Neural crest cell (in vitro differentiated cells): ENCODE measurements at places on chromosomes 12 and 14. TPM values are rescaled to one million over a fixed set of nuclear protein-coding genes. Genes with fewer than 3 reads are reported as not detected.
A peak's percentile ranks its signal among the peaks of the same experiment; 100 is the strongest.

Gene ABHD12B
- 0.35 and 0.73 TPM in 2 replicates for total RNA-seq

Gene SLCO1B3
- total RNA-seq: not detected in 2 replicates

Gene KRT6A
- not detected in 2 replicates for total RNA-seq

Gene TAS2R8
- total RNA-seq: not detected in 2 replicates

Gene ESRRB
- total RNA-seq: 0.28 and 0.77 TPM in 2 replicates

Gene ANKRD9
- 33.2 and 40.0 TPM in 2 replicates for total RNA-seq

Gene CYP46A1
- 3.0 and 3.6 TPM in 2 replicates for total RNA-seq

Gene PHETA1
- 34.2 and 34.8 TPM in 2 replicates for total RNA-seq

Gene SLC6A15
- 2.8 and 3.2 TPM in 2 replicates for total RNA-seq

Gene NDUFA12
- total RNA-seq: 124 and 127 TPM in 2 replicates

Gene DHRS2
- total RNA-seq: not detected in 2 replicates

Gene DRAM1
- 3.4 and 4.7 TPM in 2 replicates for total RNA-seq

- no peak for DNase-seq
These were observed 105.4 kb downstream of the TTC8 start for GRCh38 chr14:88929656-88930436.

DNA sequence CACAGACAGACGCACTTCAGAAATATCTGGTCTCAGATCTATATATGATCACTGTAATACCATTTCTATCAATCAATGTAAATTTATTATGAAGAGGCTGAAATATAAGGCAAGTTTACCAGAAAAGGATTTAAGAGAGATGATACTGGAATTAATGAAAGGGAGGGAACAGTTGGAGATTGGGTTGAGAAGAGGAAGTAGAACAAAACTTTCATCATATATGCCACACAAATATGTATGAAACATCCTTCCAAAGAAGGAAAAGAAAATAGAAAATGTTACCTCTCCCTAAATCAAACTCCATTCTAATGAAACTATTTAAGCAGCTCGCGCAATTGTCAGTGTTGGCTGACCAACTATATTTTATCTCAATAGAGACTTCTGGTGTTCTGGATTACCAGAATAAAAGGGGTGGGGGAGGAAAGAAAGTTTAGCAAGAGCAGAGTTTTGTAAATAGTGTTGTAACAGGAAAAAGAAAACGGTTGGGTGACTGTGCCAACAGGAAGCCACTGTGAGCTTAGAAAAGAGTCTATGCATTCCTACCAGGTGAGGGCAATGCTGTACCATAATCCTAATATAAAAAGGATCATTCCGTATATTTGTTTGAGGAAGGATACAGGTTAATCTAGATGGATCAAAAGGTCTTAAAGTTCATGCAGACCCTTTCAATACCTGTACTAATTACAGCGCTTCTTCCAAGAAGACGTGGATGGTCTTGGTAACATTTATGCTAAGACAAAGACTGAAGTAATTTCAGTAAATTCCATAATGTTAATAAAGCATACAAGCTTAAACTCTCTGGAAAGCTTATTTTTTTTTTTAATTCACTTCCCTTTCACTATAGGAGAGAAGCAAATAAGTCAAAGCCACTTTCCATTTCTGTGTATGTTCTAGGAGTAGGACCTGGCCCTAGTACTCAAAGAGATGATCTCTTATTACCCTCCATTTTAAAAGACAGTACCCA, 14.5 kb upstream of the LLPH start:
- no peak for DNase-seq

GRCh38 chr12:124129132-124129531, 156.1 kb downstream of the ZNF664 start:
- no peak for DNase-seq

DNA sequence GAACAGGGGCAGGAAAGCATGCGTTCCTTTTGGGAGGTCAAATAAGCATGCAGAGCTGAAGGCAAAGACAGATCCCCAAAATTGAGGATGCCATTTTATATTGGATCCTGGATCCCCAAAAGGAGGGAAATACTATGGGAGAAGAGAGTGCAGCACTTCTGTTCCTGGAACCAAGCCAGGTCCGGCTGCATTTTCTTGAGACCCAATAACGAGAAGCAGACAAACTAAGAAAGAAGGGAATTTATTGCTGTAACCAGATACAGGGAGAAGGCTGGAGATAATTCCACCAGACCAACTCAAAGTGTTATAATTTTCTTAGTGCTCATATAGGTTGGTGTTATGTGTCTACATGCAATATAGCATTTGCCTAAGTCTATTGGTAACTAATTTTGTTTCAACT, 60.8 kb downstream of the PDE6H start:
- no peak for DNase-seq

DNA sequence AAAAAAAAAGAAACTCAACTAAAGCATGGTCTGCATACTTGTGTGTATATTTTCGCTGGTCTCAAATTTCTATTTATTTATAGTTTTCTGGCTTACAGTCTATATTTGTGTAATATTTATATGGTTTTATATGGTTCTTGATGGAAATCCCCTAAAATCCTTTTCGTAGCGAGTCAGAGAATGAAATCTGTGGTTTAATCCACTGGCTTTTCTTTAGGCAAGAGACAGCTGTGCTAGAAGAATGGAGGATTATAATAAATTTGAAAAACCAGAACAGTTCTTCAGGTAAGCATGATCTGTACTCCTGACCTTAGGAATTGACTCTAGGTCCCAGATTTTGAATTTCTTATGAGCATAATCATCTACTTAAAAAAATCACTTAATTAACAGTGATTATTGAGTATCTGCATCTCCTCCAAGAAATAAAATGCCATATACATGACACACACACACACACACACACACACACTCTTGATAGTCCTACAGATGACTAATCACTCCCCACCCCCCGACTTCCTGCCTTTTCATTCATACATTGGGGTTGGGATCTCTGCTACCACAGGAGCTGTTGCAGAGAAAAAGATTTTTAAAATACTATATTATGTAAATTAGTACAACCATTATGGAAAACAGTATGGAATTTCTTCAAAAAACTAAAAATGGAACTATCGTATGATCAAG, 113.4 kb downstream of the CRADD start:
- DNase-seq: no peak

DNA sequence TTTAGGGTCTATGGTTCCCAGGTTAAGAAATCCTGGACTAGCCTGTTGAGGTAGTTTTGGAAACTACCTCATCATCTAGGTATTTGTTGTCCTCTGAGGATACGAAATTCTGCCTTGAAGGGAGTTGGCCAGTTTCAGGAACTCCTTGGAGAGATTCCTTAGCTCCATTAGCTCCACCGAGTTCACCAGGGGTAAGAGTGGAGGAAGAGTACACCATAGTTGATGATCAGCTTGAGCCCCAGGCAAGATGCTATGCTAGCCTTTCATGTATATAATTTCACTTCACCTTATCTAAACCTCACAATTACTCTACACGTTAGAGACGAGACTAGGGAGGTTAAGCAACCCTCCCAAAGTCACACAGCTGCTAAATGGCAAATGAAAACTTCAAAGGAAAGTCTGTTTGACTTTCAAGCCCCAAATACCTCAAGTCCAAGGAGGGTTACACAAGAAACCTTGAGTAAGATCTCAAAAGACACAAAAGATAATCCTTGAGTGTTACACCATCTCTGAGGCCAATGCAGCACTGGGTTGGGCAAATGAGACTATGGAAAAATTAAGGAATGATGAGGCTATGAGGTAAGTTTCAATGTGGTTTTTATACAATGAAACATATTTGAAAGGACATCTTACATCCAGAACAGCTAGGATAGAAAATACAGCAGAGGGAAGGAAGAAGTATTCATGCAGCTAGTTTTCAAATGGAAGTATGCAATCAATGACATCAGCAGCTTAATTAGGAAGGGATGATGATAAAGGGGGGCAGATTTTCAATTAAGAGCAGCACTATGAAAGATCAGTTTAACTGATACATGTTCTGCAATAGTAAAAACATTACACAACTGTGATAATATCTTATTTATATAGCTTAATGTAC, 97.2 kb upstream of the KRAS start:
- no peak for DNase-seq

- DNase-seq: peak; percentile 7
These were observed 645 bp downstream of the JDP2 start for GRCh38 chr14:75428230-75429104.

DNA sequence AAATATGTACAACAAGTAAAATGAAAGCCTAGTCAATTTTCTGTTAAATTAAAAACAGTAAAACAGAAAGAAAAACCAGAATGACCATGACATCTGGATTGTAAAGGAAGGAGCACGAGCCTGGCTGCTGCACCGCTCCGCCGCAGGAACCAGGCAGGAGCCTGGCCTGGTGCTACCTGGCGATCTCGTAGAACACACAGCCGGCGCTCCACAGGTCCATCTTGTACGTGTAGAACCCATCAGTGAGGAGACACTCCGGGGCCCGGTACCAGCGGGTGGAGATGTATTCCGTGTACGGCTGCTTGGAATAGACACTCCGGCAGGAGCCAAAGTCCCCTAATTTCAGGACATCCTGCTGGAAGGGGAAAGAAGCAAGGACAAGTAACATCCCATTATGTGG, 54.3 kb downstream of the MOK start:
- no peak for DNase-seq

- DNase-seq: peak; percentile 71
These were observed 22.3 kb upstream of the P2RX7 start for GRCh38 chr12:121110211-121110940.

- DNase-seq: peak; percentile 70
These were observed at the start of gene FZD10 for GRCh38 chr12:130162267-130162666. FZD10 (plus strand) TSS chr12:130162464; CDS start chr12:130162943, 479 bp downstream.

DNA sequence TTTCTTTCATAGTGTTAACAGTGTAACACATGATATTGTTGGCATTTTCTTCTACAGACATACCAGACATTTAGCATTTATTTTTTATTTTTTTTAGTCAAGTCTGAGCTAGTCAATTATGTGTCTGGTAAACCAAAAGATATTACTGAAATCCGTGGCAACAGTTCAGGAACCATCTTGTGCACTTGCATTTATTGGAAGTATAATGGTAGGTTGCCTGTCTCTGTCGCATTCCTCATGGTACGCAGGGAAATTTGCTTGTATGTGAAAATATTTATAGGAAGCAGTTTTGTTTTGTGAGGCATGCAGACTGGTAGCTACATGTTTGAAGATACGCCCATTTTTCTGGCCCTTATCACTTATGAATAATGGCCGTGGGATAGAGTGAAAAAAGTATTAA, 186.1 kb upstream of the SLC38A2 start:
- no peak for DNase-seq

GRCh38 chr12:77352946-77353345, 287.6 kb upstream of the E2F7 start:
- DNase-seq: no peak

GRCh38 chr12:45208604-45209487, 7.0 kb upstream of the ANO6 start:
- DNase-seq: no peak

DNA sequence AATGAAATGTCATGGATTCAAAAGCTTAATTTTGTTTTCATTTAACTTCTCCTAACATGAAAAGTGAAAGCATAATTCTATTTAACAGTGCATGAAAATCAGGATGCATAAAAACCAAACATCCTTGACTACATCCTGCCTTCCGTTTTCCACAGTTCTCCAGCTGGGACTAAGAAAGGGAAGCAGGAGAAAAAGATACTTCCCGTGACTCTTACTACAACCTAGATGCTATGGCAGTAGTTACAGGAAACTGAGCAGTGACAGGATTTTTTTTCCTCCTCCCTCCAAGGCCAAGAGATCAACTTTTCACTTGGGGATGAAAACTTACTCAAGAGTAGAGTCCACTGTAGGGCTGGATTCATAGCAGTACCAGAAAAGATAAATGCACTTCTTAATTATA, 2.6 kb downstream of the EXOC5 start:
- no peak for DNase-seq

DNA sequence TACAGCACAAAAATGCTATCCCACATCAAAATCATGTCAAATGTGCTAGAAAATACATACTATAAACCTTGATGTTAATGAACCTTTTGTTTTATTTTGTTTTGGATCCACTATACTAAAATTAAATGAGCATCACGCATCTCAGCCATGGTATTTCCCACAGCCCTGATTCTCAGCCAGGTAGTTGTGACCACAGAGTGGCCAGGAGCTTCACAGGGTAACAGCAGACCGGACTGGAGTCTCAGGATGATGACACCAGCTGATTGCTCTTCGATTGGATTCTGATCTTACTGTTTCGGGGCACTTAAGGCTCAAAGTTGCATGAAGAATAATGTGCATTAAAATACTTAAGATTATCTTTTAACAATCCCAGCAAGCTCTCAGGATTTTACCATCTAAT, 134.8 kb downstream of the FOXN3 start:
- no peak for DNase-seq

DNA sequence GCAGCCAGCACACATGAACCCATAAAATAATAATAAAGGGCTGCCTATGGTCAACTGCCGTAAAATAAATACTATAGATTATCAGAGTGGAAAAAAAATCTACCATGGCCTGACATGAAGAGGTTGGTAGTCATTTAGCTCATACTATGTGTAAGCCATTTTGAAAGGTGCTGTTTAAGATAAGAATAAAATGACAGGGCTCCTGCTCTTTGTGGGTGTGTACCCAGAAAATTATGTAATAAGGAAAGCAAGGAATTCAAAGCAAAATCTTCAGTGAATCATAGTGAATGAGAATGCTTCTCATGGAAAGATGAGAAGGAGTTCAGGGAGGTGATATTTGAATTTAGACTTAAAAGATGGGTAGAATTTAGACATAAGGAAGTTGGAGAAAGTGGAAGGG, 42.9 kb upstream of the PPM1H start:
- DNase-seq: no peak

DNA sequence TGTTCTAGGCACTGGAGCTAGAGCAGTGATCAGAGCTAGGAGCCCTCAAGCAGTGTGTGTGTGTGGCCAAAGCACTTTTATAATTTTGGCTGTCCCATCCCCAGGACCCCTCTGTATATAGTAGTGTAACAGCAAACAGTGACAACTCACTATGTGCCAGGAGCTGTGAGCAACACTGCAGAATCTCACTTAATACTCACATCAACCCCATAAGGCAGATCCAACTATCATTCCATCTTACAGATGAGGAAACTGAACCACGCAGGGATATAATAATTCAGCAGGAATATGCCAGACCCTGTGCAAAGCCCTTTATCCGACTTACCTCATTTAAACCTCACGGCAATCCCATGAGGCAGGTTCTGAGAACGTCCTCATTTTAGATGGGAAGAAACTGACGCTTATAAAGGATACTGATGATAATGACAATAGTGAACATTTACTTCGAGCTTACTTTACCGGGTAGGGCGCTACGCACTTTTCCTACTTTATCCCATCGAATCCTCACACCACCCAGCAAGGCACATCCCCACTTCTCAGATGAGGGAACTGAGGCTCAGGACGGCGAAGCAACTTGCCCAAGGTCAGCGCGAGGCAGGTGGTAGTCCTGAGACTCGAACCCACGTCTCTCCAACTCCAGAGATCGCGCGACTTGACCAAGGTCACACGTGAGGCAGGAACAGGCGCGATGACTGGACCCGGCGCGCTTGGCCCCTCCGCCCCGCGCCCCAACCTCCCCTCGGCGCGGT, 687 bp downstream of the RAB35 start:
- peak; percentile 10 for DNase-seq

GRCh38 chr12:26195641-26196420, 458 bp downstream of the SSPN start:
- peak; percentile 37 for DNase-seq
